Spleen (tissue), 13 donors: ENCODE measurements at places on chromosomes 1 and 21. TPM values are rescaled to one million over a fixed set of nuclear protein-coding genes. Genes with fewer than 3 reads are reported as not detected.

Gene SLC6A17
- 0.02 TPM for polyA plus RNA-seq

Gene BARHL2
- not detected for polyA plus RNA-seq

Gene SPRR2G
- polyA plus RNA-seq = not detected

Gene NAXE
- 48.1 TPM for polyA plus RNA-seq

Gene NBPF20
- 1.5 TPM for polyA plus RNA-seq

Gene CD1D
- 28.3 TPM for polyA plus RNA-seq

Gene ANKRD34A
- polyA plus RNA-seq = 0.62 TPM

Gene GBP6
- 0.05 TPM for polyA plus RNA-seq

Gene IGFN1
- polyA plus RNA-seq = 0.02 TPM

Gene RAB42
- 8.0 TPM for polyA plus RNA-seq

Gene NIBAN1
- polyA plus RNA-seq = 7.8 TPM

Gene CCDC181
- not detected for polyA plus RNA-seq

Gene SFN
- polyA plus RNA-seq = 0.27 TPM

Gene PADI4
- polyA plus RNA-seq = 8.3 TPM

Gene CYB561D1
- polyA plus RNA-seq = 6.0 TPM

Gene CACHD1
- 2.7 TPM for polyA plus RNA-seq

Gene IGSF3
- 0.11 TPM for polyA plus RNA-seq

Gene SYTL1
- polyA plus RNA-seq = 111 TPM

Gene VASH2
- polyA plus RNA-seq = 0.33 TPM

Gene TXNIP
- 779 TPM for polyA plus RNA-seq

Gene GPR153
- polyA plus RNA-seq = 5.7 TPM

Gene LIN28A
- not detected for polyA plus RNA-seq

Gene CLCA1
- polyA plus RNA-seq = not detected

Gene BRINP2
- polyA plus RNA-seq = 1.5 TPM

Gene FAM72A
- 4.6 TPM for polyA plus RNA-seq

Gene TSPAN2
- 0.59 TPM for polyA plus RNA-seq

Gene ATP6V1G3
- not detected for polyA plus RNA-seq

Gene SLC39A1
- 40.6 TPM for polyA plus RNA-seq

Gene UBE2G2
- polyA plus RNA-seq = 39.4 TPM

Gene TMEM79
- polyA plus RNA-seq = 3.4 TPM

Gene FAAH
- polyA plus RNA-seq = 9.6 TPM

Gene CNR2
- polyA plus RNA-seq = 18.2 TPM

Gene FAM78B
- 0.93 TPM for polyA plus RNA-seq

Gene NBPF10
- polyA plus RNA-seq = 0.78 TPM

Gene OR2T33
- polyA plus RNA-seq = not detected

Gene OR2L2
- 0.32 TPM for polyA plus RNA-seq

Gene CSF3R
- polyA plus RNA-seq = 8.9 TPM

Gene KRTAP19-3
- polyA plus RNA-seq = not detected

Gene IGSF21
- 1.6 TPM for polyA plus RNA-seq

Gene NAV1
- polyA plus RNA-seq = 3.5 TPM
